ENCODE measurements at places on chromosomes 4 and X.

DNA sequence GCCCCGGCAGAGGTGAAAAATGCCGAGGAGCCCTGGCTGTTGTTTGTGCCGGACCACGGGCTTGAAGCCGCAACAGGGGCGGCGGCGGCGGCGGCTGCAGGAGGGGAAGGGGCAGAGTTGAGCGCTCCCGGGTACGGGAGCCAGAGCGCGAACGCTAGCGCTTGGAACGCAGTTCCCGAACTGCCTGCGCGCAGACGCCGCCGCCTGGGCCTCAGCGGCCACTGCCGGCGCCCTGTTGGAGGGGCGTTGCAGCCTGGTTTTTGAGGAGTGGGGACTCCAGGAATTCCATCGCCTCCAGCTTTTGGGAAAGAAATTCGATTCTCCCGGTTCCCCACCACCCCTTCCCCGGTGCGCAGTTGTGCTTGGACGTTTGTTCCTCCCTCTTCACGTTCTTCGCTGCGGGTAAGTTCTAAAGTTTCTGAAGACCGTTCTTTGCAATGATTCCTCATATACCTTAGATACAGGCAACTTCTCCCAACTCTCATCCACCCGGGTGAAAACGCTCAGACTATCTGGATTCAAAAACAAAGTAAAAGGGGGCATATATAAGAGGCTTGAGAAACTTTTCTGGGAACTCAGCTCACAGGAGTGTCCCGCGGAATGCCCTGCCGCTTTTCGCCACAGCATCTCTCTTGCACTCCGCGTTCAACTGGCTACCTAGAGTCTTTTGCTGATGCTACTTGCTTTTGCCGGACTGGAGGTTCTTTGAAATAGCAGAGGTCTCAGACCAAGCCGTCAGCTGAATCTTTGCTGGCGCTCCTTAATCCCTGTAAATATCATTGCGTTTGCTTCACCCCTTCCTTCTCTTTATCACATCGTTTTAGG is 1.0 kb downstream of the FAT4 start:
- peak; percentile 68 for DNase-seq

DNA sequence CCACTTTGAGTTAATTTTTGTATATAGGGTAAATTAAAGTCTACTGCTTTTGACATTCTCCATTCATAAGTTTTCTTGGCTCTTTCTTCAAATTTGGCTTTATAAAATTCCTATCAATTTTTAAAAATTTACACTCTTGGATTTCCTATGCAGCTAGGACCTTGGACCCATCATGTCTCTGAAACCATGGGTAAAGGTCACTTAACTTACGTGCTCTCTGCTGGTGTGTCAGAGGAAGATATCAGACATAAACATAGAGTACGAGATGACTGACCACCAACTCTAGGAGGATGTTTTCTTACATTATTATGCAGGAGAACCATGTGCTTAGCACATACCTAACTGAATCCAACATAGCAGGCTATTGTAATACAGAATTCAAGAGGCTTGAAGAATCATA is 62.5 kb upstream of the C1GALT1C1 start:
- no peak for DNase-seq

DNA sequence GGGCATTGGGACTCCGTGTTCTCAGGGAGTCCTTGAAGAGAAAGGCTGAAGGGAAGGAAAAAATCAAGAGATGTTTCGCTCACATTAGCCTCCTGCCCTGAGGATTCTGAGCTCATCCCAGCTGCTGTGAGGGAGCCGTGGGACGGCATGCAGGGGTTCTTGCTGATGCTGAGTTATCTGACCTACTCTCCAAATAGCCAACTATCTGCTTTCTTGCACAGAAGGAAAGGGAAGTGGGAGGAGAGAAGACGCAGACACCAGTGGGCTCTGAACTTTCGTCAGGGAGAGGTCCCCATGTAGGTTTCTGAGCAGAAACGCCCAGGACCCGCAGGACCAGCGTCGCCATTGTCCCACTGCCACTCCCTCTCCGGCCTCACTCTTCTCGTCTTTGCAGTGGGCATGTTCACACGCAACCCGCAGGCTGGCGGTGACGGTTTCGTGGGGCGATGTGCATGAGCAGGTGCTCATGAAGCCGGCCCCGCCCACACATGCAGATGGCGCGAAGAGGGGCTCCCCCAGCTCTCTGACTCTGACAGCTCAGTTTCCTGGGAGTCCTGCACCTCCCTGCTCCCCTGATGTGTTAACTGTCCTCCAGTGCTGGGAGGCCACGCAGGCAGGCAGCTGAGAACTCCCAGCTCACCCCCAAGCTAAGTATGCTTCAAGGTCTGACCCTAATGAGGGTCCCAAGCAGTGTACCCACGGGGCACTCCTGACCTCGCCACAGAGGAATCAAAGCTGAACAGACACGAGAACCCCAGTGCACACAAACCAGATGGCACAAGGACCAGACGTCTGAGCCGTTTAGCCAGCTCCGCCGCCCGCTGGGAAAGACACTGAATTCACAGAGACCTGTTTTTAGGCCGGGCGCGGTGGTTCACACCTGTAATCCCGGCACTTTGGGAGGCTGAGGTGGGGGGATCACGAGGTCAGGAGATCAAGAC is 13.6 kb upstream of the ABLIM2 start:
- no peak for DNase-seq

DNA sequence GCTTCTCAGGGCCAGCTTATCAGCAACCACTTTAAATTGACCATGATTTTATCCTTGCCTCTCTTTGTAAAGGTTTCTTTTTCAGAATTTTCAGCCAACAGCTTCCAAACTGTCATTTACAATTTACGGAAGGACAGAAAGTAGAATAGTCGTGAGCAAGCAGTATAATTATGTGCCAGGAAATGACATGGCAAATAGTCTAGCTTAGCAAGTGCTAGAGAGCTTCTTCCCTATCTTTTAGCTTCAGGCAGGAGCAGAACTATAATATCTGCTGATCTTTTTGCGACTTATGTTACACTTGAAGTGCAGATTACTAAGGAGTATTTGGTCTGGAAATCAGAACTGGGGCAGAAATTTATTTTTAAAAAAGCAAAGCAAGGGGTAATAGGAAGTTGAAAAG is 123.0 kb upstream of the AP1S2 start:
- DNase-seq = no peak

DNA sequence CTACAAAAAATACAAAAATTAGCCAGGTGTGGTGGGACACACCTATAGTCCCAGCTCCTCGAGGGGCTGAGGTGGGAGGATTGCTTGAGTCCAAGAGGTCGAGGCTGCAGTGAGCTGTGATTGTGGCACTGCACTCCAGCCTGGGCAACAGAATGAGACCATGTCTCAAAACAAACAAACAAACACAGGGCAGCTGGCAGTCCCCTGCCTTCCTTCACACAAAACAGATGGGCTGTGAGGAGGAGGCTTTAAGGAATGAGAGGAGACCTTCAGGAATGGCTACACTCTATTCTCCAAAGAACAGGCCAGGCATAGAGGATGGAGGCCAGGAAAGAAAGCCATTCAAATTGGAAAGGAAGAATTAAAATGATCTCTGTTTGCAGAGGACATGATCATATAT is 65.6 kb upstream of the MAML3 start:
- DNase-seq = no peak

Data from femur (tissue), 1 donor.